ENCODE measurements at places on chromosomes 7 and 10.

GRCh38 chr10:50347394-50347802, 96.1 kb upstream of the ASAH2 start:
- no peak for DNase-seq

DNA sequence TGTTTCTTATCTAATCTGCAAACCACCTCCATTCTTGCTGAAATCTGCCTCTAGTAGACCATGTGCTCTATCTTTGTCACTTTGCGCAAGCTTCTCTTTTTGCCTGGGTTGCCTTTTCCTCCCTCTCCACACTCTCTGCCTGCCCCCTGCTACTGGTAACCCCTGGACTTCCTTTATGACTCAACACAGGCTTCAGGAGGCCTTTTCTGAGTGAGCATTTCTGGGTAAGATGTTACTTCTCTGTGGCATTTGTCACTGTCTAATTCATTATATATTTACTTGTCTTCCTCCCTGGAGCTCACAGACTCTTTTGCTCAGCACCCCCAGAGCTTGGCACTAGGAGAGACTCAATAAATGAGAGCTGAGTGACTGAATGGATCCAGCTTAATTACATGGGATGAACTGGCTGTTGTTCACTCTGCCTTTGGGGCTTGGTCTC, 8.4 kb downstream of the GOLGA7B start:
- DNase-seq = no peak

GRCh38 chr7:80637454-80637853, 988 bp upstream of the CD36 start:
- DNase-seq = no peak

DNA sequence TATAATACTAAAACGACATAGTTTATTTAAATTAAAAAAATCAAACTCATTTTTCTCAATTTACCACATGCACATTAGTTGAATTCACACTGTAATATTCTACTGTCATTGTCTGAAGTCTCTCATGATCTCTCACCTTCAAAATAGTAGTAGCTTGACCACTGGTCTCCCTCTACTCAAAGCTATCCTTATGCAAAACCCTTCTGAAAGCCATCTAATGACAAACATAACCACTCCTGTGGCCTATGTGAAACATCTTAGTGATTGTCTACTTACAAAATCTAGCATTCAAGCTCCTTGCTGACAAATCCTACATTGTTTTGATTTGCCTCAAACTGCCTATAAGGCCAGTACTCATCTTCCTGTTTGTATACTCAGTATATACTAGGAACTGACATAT, 606.0 kb upstream of the GHITM start:
- no peak for DNase-seq

DNA sequence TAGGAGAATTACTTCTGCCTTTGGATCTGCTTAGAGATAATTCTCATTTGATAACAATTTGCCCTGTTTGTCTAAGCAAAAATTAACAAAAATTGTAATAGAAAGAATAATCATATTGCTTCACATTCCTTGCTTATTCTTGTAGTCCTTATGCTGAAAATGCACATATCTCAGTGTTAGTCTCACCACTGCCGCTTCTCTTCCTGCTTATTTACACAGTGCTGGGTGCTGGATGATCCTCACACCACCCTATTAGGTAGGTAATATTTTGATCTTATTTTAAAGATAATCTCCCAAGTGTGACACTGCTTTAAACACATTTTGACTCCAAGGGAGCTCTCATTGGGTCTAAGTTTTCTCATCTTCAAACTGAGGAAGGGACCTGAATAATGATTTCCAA, 46.0 kb downstream of the ABCA13 start:
- no peak for DNase-seq

All from NCI-H1048 (cell line).